NCI-H345 (cell line): ENCODE measurements at places on chromosomes 1 and 21.

DNA sequence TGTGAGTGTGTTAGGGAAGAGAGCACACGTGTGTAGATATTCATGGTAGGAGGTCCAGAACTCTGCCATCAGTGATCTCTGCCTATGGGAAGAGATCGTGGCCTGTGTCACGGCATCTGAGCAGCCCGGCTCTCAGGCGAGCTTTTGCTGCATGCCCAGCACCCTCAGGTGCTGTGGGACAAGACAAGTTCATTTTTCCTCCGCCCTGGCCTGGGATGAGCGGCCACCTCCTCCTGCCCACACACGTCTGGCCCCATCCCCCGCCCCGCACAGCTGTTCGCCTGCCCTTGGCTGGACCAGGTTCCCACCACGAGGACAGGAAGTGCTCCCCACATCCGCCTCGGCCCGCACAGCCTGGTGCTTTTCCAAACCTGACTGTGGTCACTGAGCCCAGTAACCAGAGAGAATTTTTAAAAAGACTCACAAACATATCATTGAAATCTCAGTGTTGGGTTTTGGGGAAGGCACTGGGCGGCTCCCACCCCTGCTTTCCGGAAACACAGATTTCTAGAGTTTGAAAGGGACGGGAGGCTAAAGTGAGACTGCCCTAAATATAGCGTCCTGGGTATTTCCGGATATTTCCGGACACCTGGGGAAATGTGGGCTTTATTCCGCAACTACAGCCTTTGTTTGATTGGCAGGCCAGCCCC lies 18.0 kb downstream of the BMP8A start:
- no peak for DNase-seq

DNA sequence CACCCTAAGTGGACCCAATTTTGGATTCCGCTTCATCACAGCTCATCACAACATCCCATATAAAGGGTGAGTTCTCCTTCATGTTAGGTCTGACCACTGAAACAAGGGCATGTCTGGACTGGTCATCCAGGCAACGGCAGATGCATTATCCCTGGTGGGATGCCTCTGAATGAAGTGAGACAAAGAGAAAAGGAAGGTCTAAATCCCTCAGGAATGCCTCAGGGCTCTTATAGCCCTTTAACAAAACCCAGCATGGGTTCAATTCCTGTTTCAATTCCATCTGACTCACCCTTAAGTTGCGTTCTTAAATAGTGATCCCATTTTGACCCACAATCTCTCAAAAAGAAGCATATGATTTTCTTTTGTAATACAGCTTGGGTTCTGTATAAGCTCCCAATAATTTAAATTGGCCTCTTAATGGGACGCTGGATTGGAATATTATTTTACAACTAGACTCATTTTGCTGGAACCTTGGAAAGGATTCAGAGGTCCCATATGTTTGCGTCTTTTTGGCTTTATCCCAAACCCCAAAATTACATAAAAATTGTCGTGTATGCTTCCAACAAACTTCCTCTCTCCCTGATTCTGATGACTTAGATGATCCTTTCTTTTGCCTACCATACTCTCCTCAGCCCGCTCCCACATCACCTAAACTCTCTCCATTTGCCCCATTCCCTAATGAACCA lies 287.4 kb upstream of the ZP4 start:
- no peak for DNase-seq

GRCh38 chr1:97097404-97097925 lies 375.9 kb downstream of the PTBP2 start:
- no peak for DNase-seq

- peak; percentile 84 for DNase-seq
Observed at GRCh38 chr1:147084273-147085096, 87.8 kb downstream of the PRKAB2 start.

DNA sequence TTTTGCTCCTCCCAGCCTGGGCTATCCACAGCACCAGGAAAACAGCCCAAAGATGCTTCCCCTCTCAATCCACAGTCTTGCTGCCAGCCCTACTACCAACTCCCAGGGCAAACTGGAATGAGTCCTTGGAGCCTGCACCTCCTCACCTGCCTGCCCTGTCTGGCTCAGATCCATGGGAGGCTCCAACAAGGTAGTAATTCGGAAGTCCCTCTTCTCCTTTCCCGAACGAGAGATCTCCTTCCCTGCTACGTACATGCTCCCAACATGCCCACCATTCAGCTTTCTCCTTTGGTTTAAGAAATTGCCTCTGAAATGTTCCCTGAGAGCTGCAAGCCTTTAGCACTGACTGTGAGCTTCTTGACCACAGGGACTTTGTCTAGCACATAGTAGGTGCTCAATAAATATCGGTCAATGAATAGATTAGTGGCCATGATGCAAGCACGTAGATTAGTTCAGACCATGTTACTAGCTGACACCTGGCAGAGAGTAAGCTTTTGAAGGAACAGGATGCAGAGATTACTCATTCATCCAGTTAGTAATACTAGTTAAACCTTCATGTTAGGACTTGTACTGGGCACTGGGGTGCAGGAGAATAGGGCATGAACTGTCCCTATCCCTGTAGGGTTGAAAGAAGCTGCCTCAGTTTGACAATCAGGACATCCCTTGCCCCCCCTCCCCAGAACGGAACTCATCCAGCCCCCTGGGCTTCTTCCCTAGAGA lies 80.1 kb downstream of the DISP3 start:
- no peak for DNase-seq

GRCh38 chr21:15688809-15689208 lies 41.0 kb upstream of the USP25 start:
- DNase-seq: no peak

GRCh38 chr1:153393926-153394325 lies 3.1 kb upstream of the S100A8 start:
- no peak for DNase-seq

- no peak for DNase-seq
Observed at GRCh38 chr21:42096566-42096965, 25.4 kb downstream of the UMODL1 start.

DNA sequence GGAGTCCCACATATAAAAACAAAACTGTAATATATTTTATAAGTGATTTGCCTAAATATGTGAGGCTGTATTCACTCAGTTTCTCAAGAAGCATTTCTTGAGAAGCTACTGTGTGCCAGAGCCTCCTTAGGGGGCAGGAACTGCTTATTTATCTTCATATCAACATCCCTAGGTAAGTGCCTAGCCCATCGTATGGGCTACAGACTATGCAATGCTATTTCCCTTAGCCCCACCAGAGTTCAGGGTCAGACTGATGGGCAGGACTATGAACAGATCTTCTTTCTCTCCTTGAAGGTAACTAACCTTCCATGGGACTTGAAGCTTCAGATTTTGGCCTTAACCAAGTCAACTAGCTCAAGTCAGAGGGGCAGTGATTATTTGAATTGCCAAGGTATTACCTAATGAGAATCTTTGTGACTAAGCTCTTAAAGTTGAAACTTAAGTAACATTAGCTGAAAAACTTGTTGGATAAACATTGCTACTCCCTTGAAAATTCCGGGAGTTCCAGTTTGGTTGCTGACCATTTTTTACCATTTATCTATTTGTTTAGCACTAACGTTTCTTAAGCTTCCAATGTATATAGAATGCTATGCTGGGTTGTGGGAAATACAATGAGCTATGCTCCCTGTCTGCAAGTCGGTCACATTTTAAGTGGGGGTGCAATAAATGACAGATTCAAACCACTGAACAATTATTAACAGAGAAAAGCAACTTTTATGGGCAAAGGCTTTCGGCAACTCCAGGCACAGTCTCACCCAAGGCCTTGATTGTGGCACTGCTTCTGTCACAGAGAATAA lies 85.2 kb downstream of the GPR88 start:
- DNase-seq: no peak

GRCh38 chr1:9093581-9093980 lies 24.1 kb upstream of the SLC2A5 start:
- DNase-seq: no peak

GRCh38 chr1:116722016-116722838 lies 32.0 kb upstream of the CD2 start:
- DNase-seq: no peak

DNA sequence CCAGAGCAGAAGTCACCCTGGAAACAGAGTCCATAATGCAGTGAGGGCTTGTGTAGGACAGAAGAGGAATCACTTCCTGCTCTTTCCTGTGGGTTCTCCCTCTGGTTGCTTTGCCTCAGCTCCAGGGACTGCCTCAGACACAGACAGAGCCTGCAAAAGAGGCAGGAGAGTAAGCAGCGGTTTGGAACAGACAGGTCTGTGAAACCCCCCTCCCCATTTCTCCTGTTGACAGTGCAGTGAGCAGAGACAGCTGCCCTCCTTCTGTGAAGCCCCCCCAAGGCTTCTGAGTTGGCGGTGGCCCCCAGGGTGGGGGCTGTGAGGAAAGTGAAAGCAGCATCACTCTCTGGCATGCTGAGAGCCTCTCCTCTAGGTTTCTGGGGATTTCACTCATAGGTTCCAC lies 53.0 kb downstream of the MAB21L3 start:
- no peak for DNase-seq

DNA sequence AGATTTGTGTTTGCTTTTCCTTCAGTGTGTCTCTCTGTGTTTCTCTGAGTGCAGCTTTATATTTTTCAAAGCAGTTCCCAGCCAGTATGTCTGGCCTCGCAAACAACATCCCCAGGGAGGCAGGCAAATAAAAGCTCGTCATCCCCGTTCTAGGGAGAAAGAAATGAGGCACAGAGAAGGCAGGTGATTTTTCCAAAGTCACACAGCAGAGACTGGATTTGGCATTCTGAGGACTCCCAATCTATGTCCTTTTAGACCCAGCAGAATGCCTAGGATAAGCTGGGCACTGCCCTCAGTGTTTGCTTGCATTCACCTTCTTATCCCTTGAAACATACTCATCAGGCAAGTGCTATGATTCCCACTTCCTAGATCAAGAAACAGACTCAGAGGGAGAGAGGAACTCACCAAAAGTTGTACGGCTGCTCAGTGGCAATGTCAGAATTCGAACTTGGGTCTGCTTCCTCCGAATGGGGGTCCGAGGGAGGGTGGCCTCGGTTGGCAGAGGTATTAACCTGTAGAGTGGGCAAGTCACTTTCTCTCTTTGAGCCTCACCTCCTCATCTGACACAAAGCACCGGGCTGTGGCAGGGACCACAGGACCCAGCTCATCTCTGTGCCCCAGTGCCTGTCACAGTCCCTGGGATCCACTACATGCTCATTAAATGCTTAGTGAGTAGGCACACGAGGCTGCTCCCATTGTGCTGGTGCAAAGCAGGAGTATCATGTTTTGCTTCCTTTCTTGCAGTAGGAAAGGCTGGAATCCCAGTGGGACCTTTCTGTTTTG lies 4.2 kb downstream of the RAP1GAP start:
- no peak for DNase-seq

- DNase-seq: no peak
Observed at GRCh38 chr1:89842567-89843272, 21.9 kb downstream of the LRRC8D start.

DNA sequence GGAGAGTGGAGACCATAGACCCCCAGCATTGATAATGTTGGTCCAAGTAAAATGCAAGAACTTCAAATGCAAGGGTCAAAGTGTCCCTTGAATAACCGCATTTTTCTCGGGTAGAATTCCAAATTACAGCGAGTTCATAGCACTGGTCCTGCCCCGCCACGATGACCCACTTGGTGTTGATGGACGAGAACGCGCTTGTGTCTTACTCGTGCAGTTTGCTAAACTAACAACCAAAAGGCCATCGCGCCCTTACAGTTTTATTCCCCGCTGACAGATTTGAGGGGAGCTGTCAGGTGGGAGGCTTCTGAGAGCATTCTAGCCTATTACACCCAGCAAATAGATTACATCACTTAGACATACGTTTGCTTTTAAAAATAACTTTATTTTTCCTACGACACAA lies 17.3 kb upstream of the TSPEAR start:
- DNase-seq: no peak

DNA sequence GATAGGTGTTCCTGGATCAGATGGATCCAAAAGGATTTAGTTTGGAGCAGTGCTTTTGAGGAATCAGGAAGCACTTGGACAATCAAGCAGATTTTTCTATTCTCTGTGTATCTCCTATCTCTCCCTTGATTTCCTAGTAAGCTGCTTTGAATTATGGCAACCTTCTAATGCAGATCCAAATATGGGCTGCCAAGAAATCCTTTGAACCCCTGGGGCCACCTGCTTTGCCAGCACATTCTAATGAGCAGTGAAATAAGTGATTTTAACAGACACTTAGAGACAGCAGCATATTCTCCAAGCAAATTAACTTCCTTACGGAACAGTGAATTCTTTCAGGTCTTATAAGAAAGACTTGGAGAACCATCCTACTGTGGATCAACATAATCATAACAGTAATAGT lies 195.4 kb downstream of the GPR52 start:
- no peak for DNase-seq

GRCh38 chr1:185309566-185309965 lies 7.5 kb downstream of the IVNS1ABP start:
- DNase-seq: no peak

DNA sequence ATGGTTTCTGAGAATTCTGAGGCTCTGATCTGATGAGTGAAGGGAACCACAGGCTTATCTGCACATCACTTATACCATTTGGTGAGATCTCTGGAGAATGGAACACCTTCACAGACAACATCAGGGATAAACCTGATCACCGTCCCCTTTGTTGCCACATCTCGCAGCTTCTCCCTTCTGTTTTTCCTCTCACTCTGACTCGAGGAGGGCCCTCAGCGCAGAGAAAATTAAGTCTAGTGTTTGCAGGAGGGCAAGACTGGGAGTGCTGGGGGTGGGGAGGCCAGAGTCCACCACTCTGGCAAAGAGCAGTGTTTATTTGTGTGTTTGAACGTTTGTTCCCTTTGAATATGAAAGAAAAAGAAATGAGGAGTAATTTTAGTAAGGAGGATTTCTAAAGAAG lies 29.0 kb upstream of the BATF3 start:
- no peak for DNase-seq

DNA sequence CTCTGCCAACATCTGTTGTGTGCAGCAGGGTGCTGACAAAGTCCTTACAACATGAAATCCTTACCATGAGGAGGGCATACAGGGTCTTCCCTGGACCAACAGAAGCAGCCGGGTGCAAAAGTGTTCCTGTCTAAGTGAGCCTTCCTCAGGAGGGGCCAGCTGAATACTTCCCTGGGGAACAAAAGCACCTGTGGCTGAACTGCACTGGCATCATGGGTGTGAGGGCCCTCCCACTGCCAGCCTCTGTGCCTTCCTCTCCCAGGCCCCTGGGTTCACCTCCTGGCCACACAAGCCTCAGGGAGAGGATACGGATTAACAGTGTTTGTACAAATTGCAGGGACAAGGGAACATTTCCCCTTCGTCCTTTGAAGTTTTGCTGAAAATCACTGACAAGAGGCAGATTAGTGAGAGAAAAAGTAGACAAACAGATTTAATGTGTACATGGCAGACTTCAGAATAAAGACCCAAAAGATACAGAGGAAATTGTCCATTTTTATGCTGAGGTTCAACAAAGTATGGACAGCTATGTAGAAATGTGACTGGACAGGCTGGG lies 91.0 kb upstream of the PPM1J start:
- no peak for DNase-seq

GRCh38 chr21:44614161-44614631 lies 2.3 kb downstream of the KRTAP10-8 start:
- DNase-seq: no peak
